Stimulated activated naive CD8-positive, alpha-beta T cell treated with anti-CD3 and anti-CD28 coated beads, Interleukin-15, amount 100 ng/mL, for 72 hours (primary cell): ENCODE measurements at places on chromosomes 6 and 20.

GRCh38 chr6:111674883-111675282, 69.2 kb upstream of the TRAF3IP2 start:
- DNase-seq = no peak

DNA sequence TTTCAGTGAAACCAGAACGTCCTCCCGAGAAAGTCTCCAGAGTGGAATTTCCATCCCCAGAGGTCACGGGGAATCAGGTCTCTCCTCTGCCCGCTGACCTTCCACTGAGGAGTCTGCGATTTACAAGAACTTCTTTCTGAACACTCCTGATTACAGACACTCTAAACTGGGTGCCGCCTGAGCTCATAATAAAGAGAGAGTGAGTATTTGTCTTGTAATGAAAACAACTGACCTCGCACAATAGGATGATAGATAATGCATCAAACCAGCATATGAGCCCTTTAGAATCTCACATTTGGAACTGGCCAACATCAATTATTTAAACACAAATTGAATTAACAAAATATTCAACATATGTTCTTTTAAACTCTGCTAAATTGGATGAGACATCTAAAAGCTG, 47.5 kb downstream of the DLL1 start:
- no peak for DNase-seq

DNA sequence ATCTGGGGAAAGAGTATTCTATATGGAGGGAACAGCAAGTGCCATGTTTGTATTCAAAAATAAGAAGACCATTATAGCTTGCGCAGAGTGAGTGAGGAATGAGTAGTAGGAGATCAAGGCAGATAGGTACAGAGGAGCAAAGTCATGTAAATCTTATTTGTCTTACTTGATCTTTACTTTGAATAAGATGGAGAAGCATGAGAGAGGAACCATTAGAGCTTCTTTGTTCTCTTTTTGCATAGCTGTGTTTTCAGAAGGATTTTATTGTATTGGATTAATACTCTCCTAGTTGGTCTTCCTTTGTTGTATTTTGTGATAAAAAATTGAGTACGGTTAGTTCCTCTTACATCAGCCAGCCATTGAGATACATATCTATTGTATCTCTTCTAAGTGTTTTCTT, 88.4 kb downstream of the SCAF8 start:
- DNase-seq = no peak

DNA sequence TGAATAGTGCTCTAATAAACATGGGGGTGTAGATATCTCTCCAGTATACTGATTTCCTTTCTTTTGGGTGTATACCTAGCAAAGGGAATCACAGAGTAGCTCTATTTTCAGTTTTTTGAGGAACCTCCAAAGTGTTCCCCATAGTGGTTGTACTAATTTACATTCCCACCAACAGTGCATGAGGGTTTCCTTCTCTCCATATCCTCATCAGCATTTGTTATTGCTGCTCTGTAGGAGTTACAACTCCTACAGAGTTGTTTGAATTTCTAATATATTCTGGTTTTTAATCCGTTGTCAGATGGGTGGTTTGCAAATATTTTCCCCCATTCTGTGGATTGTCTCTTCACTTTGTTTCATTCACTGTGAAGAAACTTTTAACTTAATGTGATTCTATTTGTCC, 207.9 kb downstream of the FUT9 start:
- DNase-seq = no peak

- no peak for DNase-seq
Measured at GRCh38 chr6:27247133-27247836, at the start of gene PRSS16. PRSS16 (plus strand) TSS chr6:27247701; CDS start chr6:27247738, 37 bp downstream.

DNA sequence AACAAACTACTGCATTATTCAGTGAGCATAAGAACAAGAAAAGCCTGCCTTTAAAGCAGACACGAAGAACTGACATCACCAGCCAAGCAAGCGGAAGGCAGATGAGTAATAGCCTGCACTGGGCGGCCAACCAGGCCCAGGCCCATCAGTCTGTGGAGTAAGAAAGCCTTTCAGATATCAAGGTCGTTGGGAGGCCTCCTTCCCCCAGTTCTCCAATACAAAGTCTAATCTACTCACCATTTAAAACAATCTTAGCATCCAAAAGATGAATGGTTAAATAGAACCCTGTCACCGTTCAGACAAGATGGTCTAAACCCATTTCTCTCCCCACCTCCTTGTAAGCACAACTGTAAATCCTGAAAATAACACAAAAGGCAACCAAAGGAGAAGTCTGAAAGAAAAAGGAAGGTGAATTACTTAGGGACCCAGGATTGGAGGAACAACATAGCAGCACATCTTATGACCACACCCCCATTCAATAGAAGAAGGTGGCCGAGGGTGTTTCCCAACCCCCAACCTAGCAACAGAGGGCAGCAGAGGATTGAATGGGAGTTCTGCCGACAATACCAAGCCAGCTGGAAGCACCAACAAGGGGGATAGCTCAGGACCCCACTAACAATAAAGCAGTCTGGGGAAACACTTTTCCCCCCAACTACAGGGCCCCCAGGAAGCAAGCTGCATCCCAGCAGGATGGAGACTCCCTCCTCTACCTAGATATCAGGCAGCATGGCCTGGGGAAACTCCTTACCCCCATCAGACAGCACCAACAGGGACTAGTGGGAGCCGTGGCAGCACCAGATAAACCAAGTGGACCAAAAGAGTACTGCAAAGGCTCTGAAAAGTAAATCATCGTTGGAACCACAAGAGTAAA, 67.9 kb downstream of the ZHX3 start:
- DNase-seq = no peak

DNA sequence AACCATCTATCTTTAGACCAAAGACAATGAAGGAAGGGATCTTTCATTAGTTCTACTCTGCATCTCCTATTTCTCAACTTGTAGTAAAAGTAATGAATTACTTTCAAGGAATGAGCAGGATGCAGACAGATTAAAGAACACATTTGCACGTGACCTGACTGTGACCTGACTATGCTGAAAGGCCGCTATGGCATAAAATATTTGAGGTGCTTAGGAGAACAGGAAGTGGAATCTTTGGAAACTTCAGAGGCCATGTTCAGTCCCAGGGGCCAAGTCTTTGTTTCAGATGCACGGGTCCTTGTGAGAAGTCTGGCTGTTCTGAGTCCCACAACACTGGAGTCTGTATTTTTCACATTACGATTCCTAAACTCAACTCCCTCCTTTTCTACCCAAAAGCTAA, 41.0 kb downstream of the NINL start:
- no peak for DNase-seq

GRCh38 chr20:23528867-23529431, 38.0 kb downstream of the CST8 start:
- DNase-seq = no peak

GRCh38 chr20:32336918-32337347, 21.2 kb upstream of the ASXL1 start:
- no peak for DNase-seq

GRCh38 chr6:45613656-45614055, 235.9 kb upstream of the SUPT3H start:
- DNase-seq = no peak

DNA sequence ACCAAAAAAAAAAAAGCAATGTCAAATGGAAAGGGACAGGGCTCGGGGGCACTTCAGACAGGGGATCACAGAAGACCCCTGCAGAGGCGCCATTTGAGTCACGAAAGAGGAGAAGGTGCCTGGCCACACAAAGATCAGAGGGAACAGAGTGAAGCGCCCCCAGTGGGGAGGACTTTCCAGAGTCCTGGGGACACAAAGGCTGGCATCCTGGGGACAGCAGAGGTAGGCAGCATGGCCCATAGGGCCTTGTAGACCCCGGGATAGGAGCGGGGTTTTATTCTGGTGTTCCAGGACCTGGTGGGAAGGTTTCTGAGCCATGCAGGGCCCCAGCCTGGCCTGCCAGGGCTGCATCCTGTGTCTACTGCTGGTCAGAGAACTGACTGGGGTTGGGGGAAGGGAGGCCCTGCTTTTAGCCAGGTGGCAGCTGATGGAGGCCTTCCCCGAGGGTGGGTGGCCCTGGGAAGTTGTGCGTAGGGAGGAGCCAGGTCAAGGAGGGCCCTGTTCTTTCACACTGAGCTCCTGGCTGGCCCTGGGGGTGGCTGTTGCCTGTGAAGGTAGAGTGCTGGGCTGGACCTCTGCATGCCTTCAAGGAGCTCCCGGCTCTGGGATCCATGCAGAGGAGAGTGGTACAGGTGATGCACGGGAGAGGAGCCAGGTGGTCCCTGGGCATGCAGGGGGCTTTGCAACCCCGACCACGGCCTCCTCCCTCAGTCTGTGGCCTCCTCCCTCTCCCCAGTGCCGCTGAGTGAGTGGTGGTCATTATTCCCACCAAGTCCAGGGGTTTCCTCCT, 117.9 kb downstream of the CDH4 start:
- no peak for DNase-seq

DNA sequence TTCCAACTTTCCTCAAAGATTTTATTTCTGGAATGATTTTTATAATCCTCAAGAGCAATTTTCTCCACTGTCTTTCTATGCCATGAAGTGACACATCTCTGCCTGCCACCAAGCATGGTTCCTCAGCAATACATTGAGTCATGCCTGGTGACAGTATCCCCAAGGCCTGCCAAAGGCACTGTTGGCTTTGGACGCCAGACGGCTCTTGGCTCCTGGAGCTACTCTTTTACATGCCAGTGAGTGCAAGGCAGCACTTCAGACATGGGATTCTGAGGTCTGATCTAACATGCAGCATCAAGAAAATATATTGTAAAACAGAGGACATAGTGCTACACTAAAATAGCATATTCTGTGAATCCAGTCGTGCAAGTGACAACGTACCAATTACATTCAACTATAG, 20.1 kb upstream of the PLEKHG1 start:
- no peak for DNase-seq

GRCh38 chr6:148538261-148539190, 195.9 kb downstream of the SASH1 start:
- DNase-seq = no peak

- no peak for DNase-seq
Measured at GRCh38 chr20:62899633-62900051, 26.7 kb downstream of the DIDO1 start.

DNA sequence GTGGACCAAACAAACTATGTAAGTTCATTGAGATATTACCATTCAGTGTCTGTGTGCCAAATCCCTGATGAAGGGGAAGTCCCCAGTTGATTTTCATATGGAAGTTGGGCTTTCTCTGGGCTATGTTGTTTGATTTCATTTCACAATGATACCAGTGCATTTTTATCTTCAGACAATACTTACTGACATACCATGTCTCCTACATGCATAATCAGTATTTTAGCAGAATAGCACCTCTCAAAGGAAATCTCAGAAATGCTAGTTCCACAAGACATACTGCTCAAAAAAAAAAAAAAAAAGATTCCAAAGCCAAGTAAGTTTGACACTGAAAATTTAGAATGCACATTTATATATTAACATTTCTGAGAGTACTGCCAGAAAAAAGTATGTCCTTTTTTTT, 168.8 kb upstream of the RNF217 start:
- DNase-seq = no peak

DNA sequence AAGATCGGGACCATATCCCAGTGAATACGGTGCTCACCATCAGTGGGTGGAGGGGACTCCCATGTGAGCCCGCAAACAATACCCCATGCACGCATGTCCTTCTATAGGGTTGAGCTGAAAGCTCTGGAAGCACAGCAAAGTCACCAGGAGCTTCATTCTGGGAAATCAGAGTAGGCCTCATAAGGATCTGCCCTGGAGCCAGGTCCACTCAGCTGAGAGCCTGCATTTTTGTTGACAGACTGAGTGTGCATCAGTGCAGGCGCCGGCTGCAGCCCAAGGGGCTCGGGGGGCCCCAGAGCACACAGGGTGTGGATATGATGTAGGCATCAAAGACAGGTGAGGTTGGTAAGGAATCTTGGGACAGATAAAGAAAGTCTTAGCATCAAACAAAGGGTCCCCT, 79.8 kb upstream of the CD93 start:
- DNase-seq = no peak

DNA sequence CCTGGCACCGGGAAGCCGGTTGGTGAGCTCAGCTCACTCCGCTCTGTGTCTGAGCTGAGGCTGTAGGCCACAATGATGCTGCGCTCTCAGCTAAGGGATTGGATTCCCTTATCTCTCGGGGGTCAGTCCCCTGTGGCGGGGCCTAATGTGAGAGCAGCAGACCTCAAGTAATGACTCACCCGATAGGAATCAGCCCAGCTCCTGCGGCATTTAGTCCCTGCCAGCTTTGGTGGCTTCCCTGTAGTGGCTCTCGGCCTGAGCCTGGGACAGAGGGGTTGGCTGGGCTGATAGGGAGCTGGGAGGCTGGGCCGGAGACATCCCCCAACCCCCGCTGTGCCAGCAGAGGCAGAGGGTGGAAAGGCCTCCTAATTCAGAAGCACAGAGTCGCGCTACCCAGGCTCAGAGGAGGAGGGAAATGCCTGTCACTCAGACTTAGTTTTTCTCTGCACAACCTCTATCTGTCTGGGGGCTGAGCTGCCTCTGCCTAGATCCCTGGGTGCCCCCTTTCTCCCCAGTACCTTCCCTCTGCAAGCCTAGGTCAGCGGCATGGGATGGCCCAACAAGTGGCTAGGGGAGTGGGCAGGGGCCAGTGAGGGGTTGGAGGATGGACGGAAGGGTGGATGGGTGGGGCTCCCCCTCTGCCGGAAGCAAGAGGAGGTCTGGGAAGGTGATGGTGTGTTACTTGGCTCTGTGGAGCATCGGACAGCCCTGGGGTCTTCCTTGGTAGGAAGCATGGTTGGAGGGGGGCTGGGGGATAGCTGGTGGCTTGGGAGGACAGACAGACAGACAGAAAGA, 92.2 kb downstream of the CDH22 start:
- DNase-seq = no peak

GRCh38 chr6:64920257-64920656, 786.8 kb downstream of the EYS start:
- no peak for DNase-seq

GRCh38 chr20:38838326-38838725, 32.8 kb downstream of the PPP1R16B start:
- DNase-seq = no peak

DNA sequence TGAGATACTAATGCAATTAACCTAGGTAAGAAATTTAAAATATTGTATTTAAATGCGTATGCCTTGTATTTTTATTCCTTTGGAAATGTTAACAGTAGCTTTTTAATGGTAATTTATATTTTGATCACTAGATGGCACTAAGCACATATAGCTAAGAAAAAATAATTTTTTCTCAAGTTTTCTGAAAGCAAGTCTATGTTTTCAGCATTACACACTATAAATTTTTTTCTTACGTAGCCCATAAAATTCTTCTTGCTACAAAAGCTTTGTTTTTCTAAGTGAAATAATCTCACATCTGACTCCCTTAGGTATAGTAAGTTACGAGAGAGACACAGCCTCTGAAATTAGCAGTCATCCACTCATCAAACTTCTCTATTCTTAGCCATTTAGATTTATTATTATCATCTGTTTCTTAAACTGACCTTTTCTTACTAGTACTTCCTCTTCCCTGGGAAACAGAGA, 35.7 kb downstream of the TSPYL4 start:
- DNase-seq = no peak
